ENCODE measurements at places on chromosomes 6 and 20.

DNA sequence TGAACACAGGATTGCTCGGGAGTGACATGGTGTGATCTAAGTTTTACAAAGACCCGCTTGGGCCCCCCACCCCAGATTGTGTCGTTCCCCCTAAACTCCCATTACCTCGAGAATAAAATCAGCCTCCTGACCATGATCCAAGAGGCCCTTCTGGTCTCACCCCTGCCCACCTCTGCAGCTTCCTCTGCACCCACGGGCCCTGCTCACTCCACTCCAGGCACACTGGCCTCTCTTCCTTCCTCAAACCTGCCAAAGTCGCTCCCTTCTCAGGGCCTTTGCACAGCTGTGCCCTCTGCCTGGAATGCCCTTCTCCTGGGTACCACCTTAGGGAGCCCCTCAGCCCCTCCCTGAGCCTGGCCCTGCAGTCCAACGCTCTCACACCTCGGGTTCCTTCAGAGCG is 17.9 kb downstream of the TGM2 start:
- no peak for DNase-seq

GRCh38 chr6:143536866-143537691 is 25.6 kb upstream of the FUCA2 start:
- peak; percentile 67 for DNase-seq

DNA sequence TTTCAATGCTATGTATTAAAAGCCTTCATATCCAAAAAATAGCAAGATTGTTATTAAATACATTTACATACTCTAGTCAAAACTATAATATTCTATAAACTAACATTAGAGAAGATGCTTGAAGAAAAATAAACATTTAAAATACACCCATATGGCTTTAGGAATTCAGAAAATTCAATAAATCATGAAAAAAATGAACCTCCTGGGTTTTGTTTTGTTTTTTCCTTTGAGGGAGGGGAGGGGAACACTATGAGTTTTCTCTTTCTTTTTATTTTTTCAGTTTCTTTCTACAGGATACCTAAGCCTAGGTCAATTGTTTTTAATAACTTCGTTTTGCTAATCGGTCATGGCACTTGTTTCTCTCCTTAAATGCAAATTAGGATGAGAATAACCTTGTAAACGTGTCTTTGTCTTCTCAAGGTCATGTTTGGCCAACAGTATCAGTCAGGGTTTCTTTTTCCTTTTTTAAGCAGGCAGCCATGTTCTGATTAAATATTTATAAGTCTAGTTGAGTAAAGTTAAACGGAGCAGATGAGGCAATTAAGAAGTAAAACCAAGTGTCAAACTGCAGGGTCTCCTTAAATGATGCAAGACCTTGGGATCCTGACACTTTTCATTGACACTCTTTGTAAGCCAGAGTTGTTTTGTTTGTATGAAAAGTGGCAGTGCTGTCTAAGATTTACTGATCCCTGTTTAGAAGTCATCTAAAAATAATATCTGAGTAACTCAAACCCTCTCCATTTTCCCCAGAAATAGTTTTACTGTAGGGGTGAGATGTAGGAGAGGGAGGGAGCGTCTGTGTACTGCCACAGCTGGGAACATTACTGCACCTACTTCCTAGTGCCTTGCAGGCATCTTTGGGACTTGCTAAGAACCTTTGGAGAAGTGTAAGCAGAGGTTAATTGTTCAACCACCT is 392.3 kb downstream of the PLCB1 start:
- DNase-seq: no peak

GRCh38 chr6:114216789-114217467 is 125.9 kb downstream of the HS3ST5 start:
- no peak for DNase-seq

DNA sequence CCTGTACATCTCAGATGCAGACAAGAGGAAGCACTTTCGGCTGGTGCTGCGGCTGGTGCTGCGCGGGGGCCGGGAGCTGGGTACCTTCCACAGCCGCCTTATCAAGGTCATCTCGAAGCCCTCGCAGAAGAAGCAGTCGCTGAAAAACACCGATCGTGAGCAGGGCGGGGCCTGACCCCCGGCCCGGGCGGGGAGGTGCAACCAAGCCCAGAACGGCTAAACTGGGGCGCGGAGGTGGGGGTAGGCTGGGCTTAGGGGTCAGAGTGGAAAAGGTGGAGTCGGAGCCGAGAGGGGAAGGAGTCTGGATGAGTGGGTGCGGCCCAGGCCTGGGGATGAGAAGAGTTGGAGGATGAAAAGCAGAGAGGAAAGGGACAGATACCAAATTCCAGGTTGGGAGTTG is 4.1 kb upstream of the MATN4 start:
- DNase-seq: no peak

DNA sequence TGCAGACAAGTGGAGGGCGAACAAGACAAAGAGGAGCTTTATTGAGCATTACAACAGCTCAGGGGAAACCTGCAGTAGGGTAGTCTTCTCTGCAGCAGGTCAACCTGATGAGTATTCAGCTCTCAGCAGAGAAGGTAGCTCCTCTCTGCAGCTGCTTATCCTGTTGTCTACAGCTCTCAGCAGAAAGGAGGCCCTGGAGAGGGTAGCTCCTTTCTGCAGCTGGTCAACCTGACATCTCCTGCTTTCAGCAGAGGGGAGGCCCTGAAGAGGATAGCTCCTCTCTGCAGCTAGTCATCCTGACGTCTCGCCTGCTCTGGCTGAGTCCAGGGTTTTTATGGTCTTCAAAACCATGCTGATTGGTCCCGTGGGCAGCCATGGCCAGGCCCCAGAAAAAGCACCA is 113.6 kb downstream of the CD24 start:
- DNase-seq: no peak
